Mammary microvascular endothelial cell (primary cell): ENCODE measurements at places on chromosomes 5 and 9. TPM values are rescaled to one million over a fixed set of nuclear protein-coding genes. Genes with fewer than 3 reads are reported as not detected.

Gene PITX1
- total RNA-seq: not detected in 2 replicates

Gene MCIDAS
- not detected in 2 replicates for total RNA-seq

Gene SLC36A2
- not detected in 2 replicates for total RNA-seq

Gene IL5
- total RNA-seq: not detected in 2 replicates

Gene PCDH12
- 14.2 and 17.1 TPM in 2 replicates for total RNA-seq

Gene FCHO2
- 10.6 and 12.2 TPM in 2 replicates for total RNA-seq

Gene SLC6A7
- not detected in 2 replicates for total RNA-seq

Gene NREP
- 8.5 and 11.9 TPM in 2 replicates for total RNA-seq

Gene FAM163B
- not detected in 2 replicates for total RNA-seq

Gene LCP2
- total RNA-seq: 8.8 and 9.4 TPM in 2 replicates

Gene HMHB1
- not detected in 2 replicates for total RNA-seq

Gene CAVIN4
- total RNA-seq: 0.94 and 1.2 TPM in 2 replicates

Gene PCDHGA11
- 4.4 and 4.6 TPM in 2 replicates for total RNA-seq

Gene FLT4
- 49.0 and 51.0 TPM in 2 replicates for total RNA-seq

Gene ABL1
- 33.8 and 35.4 TPM in 2 replicates for total RNA-seq

Gene RORB
- under 0.01 TPM in 1 of 2 replicates, not detected in the other for total RNA-seq

Gene GABRA1
- not detected in 2 replicates for total RNA-seq

Gene NTRK2
- not detected in 2 replicates for total RNA-seq

Gene C1QTNF2
- total RNA-seq: 0.07 and 0.20 TPM in 2 replicates

Gene IFNA2
- total RNA-seq: not detected in 2 replicates

Gene ZNF883
- total RNA-seq: 0.13 and 0.25 TPM in 2 replicates

Gene ZNF608
- 4.8 and 11.0 TPM in 2 replicates for total RNA-seq

Gene EEIG1
- total RNA-seq: 3.1 and 19.4 TPM in 2 replicates

Gene MAP1B
- total RNA-seq: 107 and 120 TPM in 2 replicates

Gene HMMR
- total RNA-seq: 43.2 and 43.8 TPM in 2 replicates

Gene SH3PXD2B
- 15.7 and 19.1 TPM in 2 replicates for total RNA-seq

Gene CYSRT1
- 0.20 and 0.25 TPM in 2 replicates for total RNA-seq

Gene FOXD4L5
- total RNA-seq: not detected in 2 replicates

Gene PLEKHG4B
- total RNA-seq: 0.05 and 0.07 TPM in 2 replicates

Gene IFNA21
- total RNA-seq: not detected in 2 replicates

Gene NEUROG1
- not detected in 2 replicates for total RNA-seq

Gene LEAP2
- 0.39 TPM in 1 of 2 replicates, not detected in the other for total RNA-seq

Gene PCDHB8
- 0.25 TPM in 1 of 2 replicates, not detected in the other for total RNA-seq

Gene WNT8A
- total RNA-seq: not detected in 2 replicates

Gene SNX24
- 6.3 and 8.7 TPM in 2 replicates for total RNA-seq

Gene MEIKIN
- not detected in 2 replicates for total RNA-seq

Gene STK32A
- total RNA-seq: 0.07 TPM in 1 of 2 replicates, not detected in the other

Gene GPR151
- total RNA-seq: not detected in 2 replicates

Gene FGF10
- not detected in 2 replicates for total RNA-seq

Gene IFNA13
- not detected in 2 replicates for total RNA-seq

Gene IL4
- total RNA-seq: not detected in 2 replicates

Gene LCN2
- total RNA-seq: not detected in 2 replicates

Gene PCDH1
- total RNA-seq: 155 and 167 TPM in 2 replicates
